ENCODE measurements at places on chromosomes 12 and 14. TPM values are rescaled to one million over a fixed set of nuclear protein-coding genes. Genes with fewer than 3 reads are reported as not detected.

Gene RBP5
- not detected for total RNA-seq

Gene PRPH
- total RNA-seq: not detected

Gene GPR132
- not detected for total RNA-seq

Gene DHRS7
- total RNA-seq: 66.1 TPM

Gene PLA2G1B
- total RNA-seq: not detected

Gene CMTM5
- total RNA-seq: not detected

Gene ASPG
- not detected for total RNA-seq

Gene ALDH1L2
- total RNA-seq: 2.9 TPM

Gene SENP1
- total RNA-seq: 14.3 TPM

Gene ANO4
- not detected for total RNA-seq

Gene CDK2
- total RNA-seq: 25.8 TPM

Gene DNAAF2
- 11.2 TPM for total RNA-seq

Gene TMEM253
- not detected for total RNA-seq

Gene MED13L
- total RNA-seq: 89.2 TPM

Gene KRT86
- 0.15 TPM for total RNA-seq

Gene MYH7
- total RNA-seq: not detected

Gene PLEK2
- 27.0 TPM for total RNA-seq

Gene TPH2
- total RNA-seq: not detected

Gene CCDC88C
- 10.1 TPM for total RNA-seq

Gene MANSC4
- 0.32 TPM for total RNA-seq

Gene SRRM4
- total RNA-seq: not detected

Gene SLCO1B1
- not detected for total RNA-seq

Gene ISCA2
- 15.9 TPM for total RNA-seq

Gene RNASE7
- total RNA-seq: not detected

Gene CRACR2A
- 6.2 TPM for total RNA-seq

Gene TSHR
- not detected for total RNA-seq

Gene PYGL
- 78.1 TPM for total RNA-seq

Gene CMA1
- not detected for total RNA-seq

Gene PTHLH
- 0.97 TPM for total RNA-seq

Gene CCDC177
- total RNA-seq: not detected

Gene CCDC196
- not detected for total RNA-seq

Gene FAM222A
- total RNA-seq: 0.32 TPM

Gene AQP2
- not detected for total RNA-seq

Gene LHX5
- total RNA-seq: not detected

Gene SDR9C7
- total RNA-seq: not detected

Gene KRT5
- 0.91 TPM for total RNA-seq

Gene C1RL
- total RNA-seq: 12.2 TPM

Gene LRRK2
- total RNA-seq: 3.8 TPM

Gene FGF6
- total RNA-seq: not detected

Gene ESR2
- total RNA-seq: 0.30 TPM

Gene ASCL1
- not detected for total RNA-seq

Gene SNRNP35
- 12.0 TPM for total RNA-seq

Gene HNF1A
- not detected for total RNA-seq

Gene AQP6
- under 0.01 TPM for total RNA-seq

Gene SLC38A4
- total RNA-seq: not detected

Gene IL23A
- total RNA-seq: not detected

Gene LRTM2
- total RNA-seq: not detected

Gene EML5
- total RNA-seq: 0.15 TPM

Gene SYNDIG1L
- total RNA-seq: not detected

Gene ZNF891
- 0.76 TPM for total RNA-seq

Gene RTN1
- total RNA-seq: 0.61 TPM

Gene JDP2
- total RNA-seq: 18.8 TPM

Gene LIN52
- total RNA-seq: 9.1 TPM

Measured in epithelial cell of umbilical artery (primary cell).